Tibial nerve (tissue), 4 donors: ENCODE measurements at places on chromosomes 6 and 20.

- H3K27ac ChIP-seq, result no peak overlapping the region
- no peaks in the 10 kb centered on the region for H3K4me1 ChIP-seq
- no peaks in the 10 kb centered on the region for H3K27me3 ChIP-seq
Observed at GRCh38 chr6:107812234-107812769, 11.8 kb downstream of the SCML4 start.

- H3K4me1 ChIP-seq, result no peaks in the 10 kb centered on the region
- no peak overlapping the region for H3K4me3 ChIP-seq
- no peak for DNase-seq
- H3K36me3 ChIP-seq, result no peaks in the 10 kb centered on the region
Observed at GRCh38 chr6:169881398-169881797, 130.0 kb downstream of the ERMARD start.

- H3K27ac ChIP-seq, result no peak overlapping the region
- no peaks in the 10 kb centered on the region for H3K36me3 ChIP-seq
- no peak overlapping the region for H3K4me3 ChIP-seq
- no peaks in the 10 kb centered on the region for H3K4me1 ChIP-seq
- no peak for DNase-seq
Observed at GRCh38 chr6:6986344-6986743, 121.4 kb upstream of the RREB1 start.

DNA sequence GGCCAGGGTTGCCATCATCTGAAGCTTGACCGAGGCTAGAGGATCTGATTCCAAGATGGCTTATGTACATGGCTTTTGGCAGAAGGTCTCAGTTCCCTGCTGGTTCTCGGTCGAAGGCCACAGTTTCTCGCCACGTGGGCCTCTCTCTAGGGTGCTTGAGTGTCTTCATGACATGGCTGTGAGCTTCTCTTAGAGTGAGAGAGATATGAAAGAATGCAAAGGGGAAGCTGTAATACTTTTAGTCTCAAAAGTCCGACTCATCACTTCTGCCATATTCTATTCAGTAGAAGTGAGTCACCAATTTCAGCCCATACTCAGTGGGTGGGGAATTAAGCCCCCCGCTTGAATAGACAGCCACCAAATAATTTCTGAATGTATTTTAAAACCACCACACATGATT is 94.2 kb downstream of the UTRN start:
- DNase-seq, result no peak
- peaks cover 14% of the 10 kb centered on the region for H3K4me1 ChIP-seq
- no peaks in the 10 kb centered on the region for H3K27me3 ChIP-seq
- H3K36me3 ChIP-seq, result no peaks in the 10 kb centered on the region
- H3K4me3 ChIP-seq, result no peak overlapping the region
- H3K27ac ChIP-seq, result no peak overlapping the region

DNA sequence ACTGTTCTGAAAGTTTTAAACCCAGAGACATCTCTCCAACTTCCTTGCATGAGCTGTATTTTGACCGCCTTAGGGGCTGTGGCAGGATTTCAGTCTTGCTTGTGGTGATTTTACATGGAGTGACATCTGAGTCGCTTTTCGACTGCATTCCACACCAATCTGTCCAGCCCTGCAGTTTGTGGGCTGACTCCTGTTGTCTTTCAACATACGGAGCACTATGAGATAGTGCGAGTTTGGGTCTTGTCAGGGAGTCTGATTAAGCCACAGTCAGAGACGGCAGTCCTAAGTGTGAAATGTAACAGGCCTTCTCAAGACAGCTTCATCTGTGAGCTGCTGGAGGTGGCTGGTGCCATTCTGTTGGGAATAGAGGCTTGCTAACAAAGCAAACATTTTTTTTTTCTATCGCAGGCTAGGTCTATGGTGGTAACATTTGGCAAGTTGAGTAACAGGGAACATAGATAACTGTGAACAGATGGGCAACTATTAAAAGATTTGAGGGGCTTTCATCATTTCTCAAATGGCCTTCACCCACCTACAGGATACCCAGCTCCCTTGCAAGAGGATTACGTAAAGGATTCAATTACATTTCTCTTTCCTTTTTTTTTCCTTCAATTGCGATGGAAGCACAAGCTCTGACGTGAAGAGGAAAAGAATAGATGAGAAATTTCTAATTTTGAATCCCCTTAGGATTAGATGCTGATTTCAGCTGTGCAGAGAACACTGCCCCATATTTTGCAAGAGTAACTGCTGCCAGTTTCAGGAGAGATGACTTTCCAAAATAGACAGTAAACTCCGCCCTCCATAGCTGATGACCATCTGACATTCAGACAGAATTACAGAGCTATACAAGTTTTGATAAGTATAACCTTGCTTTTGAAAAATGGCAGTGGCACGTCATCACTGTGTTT is 25.1 kb downstream of the CAP2 start:
- H3K27me3 ChIP-seq, result no peaks in the 10 kb centered on the region
- H3K36me3 ChIP-seq, result no peaks in the 10 kb centered on the region
- peak; percentile 36 for DNase-seq
- no peaks in the 10 kb centered on the region for H3K4me1 ChIP-seq
- H3K4me3 ChIP-seq, result no peak overlapping the region

DNA sequence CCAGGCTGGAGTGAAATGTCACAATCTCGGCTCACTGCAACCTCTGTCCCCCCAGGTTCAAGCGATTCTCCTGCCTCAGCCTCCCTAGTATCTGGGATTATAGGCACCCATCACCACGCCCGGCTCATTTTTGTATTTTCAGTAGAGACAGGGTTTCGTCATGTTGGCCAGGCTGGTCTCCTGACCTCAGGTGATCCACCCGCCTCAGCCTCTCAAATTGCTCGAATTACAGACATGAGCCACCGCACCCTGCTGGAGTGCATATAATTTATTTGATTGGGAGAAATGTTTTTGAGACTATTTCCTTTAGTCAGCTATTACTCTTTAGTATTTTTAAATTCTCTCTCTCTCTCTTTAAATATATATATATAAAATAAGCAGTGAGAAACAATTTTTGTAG is 29.8 kb downstream of the FAM83B start:
- H3K27ac ChIP-seq, result no peak overlapping the region
- no peaks in the 10 kb centered on the region for H3K27me3 ChIP-seq

DNA sequence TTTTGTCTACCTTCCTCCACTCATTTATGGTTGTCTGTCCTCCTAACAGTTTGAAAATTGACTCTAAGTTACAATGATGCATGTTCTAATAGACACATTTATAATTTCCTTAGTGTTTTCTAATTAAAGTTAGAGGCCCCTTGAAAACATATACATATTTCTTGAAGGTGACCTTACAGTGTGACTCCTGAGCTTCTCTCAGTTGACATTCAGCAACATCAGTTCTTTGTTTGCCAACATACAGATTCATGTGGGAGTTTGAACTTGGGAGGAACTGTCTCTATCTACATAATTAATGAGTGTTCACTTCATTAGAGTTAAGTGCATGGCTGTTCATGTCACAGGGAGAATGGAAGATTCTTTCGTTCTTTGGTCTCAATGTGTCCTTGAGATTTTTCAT is 658.2 kb downstream of the GRIK2 start:
- DNase-seq, result no peak
- no peaks in the 10 kb centered on the region for H3K4me1 ChIP-seq
- H3K36me3 ChIP-seq, result no peaks in the 10 kb centered on the region
- no peak overlapping the region for H3K4me3 ChIP-seq

DNA sequence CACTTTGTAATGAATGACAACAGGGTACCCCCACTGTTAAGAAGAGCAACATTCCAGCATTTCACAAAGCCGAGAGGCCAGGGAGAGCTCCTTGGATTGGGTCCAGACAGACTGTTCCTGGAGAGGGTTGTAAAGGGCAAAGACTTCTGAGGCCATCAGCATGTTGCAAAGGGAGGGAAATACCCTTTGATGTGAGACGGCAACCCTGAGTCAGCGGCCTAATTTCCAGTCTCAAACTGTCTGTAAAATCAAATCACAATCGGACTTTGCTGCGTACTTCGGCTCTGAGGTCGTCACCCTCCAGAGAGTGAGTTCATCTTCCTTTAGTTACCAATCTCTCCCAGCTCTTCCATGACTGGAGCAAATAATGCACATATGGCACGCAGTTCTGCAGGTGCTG is 101.0 kb upstream of the DTNBP1 start:
- H3K4me3 ChIP-seq, result no peak overlapping the region
- no peak overlapping the region for H3K27ac ChIP-seq
- H3K27me3 ChIP-seq, result no peaks in the 10 kb centered on the region
- no peak for DNase-seq

DNA sequence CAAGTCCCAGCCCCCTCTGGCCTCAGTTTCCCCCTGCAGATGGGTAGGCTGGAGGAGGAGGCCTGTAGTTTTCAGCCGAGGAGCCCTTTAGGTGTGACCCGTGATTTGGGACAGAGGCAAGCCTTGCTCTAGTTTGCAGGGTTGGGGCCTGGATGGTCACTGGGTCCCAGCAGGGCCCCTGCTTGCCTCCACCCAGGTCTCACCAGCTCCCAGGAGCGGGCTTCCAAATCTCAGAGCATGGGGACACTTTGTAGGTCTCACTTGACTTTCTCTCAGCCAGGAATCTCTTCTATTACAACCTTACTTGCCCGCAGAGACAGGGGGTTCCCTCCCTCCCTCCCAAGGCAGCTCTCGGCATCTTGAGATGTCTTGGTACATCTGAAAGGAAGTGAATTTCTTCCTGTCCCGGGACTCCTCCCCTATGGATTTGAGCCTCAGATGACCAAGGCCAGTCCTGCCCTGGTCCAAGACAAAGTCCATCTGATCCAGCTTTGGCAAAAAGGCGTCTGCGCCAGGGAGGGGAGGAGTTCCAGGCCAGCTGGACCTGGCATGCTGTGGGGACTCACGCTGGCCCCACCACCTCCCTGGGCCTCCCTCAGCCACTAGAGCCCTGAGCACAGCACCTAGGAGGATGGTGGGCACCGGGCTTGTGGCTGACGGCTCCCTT is 47.4 kb downstream of the SRC start:
- no peak overlapping the region for H3K4me3 ChIP-seq
- peaks cover 4% of the 10 kb centered on the region for H3K4me1 ChIP-seq
- H3K36me3 ChIP-seq, result peaks cover 70% of the 10 kb centered on the region
- no peak overlapping the region for H3K27ac ChIP-seq
- no peaks in the 10 kb centered on the region for H3K27me3 ChIP-seq

DNA sequence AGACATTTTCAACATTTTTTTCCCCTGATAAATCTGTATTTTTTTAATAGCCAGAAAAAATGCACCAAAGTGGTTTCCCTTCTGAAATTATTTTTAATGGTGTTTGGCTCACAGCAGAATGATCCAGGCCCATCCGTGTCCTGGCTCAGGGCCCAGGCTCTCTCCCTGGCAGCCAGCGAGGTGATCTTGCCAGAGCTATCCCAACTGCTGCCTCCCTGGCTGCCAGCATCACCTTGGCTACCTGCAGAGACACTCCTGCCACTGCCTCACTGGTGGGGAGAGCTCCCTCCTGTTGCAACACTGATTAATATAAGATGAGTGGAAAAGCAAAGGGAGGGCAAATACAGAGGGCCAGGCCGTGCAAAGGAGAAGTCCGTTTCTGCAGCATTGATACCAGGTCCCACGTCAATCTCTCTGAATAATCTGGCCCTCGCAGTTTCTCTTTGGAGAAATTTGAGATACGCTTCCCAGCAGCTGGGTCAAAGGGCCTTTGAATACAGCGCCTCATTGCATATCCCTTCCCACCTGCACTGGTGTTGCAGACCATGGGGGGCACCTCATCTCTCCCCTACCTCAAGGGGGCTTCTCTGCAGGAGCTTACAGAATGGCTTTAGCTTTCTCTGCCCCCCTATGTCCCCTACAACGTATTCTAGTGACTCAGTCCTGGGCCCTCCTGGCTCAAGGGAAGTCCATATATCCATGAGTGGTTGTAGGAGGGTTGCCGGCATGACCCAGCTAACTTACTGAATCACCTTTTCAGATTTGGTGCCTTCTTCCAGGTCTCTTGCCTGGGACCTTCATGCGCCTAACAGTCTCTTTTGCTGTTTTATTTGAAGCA is 12.8 kb upstream of the DSTN start:
- H3K4me1 ChIP-seq, result peaks cover 20% of the 10 kb centered on the region
- no peak overlapping the region for H3K4me3 ChIP-seq
- peak; percentile 47 for DNase-seq
- H3K36me3 ChIP-seq, result no peaks in the 10 kb centered on the region
- H3K27me3 ChIP-seq, result no peaks in the 10 kb centered on the region
- H3K27ac ChIP-seq, result no peak overlapping the region

DNA sequence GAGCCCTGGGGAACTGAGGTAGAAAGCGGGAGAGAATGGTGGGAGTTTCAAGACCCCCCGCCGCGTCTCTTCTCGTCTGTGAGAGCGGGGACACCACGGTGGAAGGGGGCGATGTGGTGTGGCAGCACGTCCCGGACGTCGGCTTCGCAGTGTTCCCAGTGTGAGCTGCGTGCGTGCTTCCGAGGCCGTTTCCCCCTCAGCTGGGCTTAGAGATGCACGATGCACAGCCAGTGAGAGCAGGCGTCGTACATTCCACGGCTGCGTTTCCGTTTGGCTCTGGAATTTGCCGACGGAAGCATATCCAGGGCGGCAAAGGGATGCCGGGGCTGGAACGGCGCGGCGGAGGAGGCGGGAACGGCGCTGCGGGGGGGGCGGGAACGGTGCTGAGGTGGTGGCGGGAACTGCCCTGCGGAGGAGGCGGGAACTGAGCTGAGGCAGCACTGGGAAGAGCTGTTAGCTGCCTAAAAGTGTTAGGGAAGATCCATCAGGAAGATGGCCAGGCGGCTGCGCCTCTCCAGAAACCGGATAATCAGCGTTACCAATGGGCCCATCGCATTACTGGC is 37.7 kb downstream of the KIF25 start:
- no peaks in the 10 kb centered on the region for H3K36me3 ChIP-seq
- H3K27ac ChIP-seq, result peak overlapping the region; percentile 15
- peak overlapping the region; percentile 47 for H3K4me3 ChIP-seq

DNA sequence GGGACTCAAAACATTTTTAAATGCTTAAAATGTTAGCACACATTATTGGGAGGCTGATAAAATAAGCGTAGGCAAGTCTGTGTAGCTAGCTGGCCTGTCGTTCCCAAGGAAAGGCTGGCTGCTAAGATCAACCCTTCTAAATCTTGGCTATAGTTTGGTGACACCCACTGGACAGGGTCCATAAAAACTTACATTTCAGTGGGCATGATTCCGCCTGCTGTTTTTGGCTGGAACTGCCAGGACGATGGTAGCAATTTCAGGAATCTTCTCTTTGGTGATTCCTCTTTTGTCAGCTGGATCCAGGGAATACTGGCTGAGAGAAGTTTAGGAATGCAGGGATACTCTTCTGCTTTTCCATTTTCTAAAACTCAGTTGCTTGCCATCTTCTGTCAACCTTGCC is 162.2 kb downstream of the NKAIN2 start:
- H3K27me3 ChIP-seq, result no peaks in the 10 kb centered on the region
- no peak overlapping the region for H3K4me3 ChIP-seq
- H3K27ac ChIP-seq, result peak overlapping the region; percentile 34
- no peak for DNase-seq
- no peaks in the 10 kb centered on the region for H3K36me3 ChIP-seq

DNA sequence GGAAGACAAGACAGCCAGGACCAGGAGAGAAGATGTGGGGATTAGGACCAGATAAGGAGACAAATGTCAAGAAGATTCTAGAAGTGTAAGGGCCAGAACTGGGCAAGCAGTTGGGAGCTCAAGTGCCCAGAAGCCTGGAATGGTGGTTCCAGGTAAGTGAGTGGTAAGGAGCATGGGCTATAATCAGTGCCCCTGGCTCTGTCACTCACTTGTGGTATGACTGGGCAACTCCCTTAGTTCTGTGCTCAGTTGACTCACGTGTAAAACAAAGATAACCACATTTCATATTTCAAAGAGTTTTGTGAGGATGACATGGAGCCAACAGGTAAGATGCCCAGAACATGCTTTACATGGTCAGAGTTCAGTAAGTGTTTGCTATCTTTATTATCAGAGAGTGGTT is 11.2 kb downstream of the CCDC167 start:
- H3K27me3 ChIP-seq, result no peaks in the 10 kb centered on the region
- no peaks in the 10 kb centered on the region for H3K4me1 ChIP-seq
- peaks cover 22% of the 10 kb centered on the region for H3K36me3 ChIP-seq
